KBM-7 (cell line): ENCODE measurements at places on chromosomes 2 and 18.
A peak's percentile ranks its signal among the peaks of the same experiment; 100 is the strongest.

DNA sequence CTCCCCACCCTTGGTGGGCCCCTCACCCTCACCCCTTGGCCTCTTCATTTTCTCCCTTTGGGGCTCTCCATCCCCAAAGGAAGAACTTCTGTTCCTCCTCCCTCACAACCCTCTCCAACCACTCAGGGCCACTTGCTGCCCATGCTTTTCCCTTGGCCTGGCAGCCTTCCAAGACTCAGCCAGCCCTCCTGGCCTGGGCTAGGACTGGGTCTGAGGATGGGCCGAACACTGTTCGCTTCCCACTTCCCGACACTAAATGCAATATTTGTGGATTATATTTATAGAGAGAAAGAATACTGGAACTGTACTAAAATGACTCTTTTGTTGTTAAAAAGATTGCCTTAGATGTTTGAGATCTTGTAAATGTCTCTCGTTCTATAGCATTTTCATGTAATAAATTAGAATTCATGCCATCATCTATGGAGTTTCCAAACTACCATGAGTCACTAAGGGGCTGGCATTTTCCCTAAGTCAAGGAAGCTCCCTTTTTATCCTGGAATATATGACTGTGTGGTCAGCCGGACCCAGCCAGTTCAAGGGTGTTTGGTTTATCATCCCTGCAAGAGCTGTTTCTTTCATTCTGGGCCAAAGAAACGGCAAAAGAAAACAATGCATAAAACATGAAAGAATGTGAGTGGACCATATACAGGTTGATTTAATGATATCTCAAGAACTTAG is 3.8 kb downstream of the CXCR2 start:
- DNase-seq: no peak

DNA sequence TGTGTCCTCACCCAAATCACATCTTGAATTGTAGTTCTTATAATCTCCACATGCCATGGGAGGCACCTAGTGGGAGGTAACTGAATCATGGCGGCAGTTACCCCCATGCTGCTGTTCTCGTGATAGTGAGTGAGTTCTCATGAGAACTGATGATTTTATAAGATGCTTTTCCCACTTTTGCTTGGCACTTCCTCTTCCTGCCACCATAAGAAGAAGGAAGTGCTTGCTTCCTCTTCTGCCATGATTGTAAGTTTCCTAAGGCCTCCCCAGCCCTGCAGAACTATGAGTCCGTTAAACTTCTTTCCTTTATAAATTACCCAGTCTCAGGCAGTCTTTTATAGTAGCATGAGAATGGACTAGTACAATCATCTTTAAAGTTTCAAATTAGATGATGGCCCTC is 902.4 kb upstream of the PIK3C3 start:
- peak; percentile 8 for DNase-seq

- no peak for DNase-seq
These were observed 36.5 kb downstream of the EFR3B start for GRCh38 chr2:25078170-25079049.

- no peak for DNase-seq
These were observed 254.1 kb upstream of the SYT4 start for GRCh38 chr18:43531438-43531837.

- DNase-seq: no peak
These were observed 48.1 kb downstream of the HPCAL1 start for GRCh38 chr2:10350761-10351160.

DNA sequence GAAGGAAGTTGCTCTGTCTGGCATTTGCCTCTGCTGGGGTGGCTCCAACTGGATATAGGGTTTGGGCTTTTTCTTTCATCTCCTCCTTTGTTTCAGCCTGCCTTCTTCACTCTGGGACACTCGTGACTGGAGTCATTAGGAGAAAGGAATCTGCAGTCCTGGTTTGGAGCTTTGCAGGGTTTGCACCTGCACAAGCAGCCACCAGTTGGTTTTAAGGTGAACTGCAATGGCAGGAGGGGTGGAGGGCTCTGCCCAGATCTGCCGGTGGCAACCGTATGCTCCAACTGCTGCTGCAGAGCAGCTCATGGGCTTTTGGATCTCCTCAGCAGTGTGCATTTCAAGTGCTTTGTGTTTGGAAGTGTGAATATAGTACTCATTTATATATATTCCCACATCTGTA is 131.3 kb upstream of the MGAT5 start:
- DNase-seq: no peak
